ENCODE measurements at places on chromosomes 3 and 15.

DNA sequence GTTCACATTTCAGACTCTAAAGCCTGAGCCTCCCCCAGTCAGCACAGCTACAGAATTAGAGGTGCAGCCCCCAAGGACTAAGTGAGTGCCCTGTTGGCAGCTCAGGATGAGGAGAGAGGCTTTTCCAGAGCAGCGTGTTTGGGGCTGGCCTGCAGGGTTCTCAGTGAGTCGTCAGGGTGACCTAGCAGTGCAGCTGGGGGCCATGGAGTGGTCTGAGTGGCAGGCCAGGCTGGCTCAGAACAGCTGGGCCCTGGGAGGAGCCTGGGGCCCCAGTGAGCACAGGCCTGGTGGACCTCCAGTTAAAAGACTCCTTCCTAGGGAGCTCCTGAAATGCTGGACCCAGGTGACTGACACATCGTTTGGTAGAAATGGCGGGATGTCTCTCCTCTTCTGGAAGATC is 108.3 kb downstream of the SLC49A4 start:
- DNase-seq = no peak

- no peak for DNase-seq
Measured at GRCh38 chr3:98979296-98979695, 77.8 kb upstream of the DCBLD2 start.

DNA sequence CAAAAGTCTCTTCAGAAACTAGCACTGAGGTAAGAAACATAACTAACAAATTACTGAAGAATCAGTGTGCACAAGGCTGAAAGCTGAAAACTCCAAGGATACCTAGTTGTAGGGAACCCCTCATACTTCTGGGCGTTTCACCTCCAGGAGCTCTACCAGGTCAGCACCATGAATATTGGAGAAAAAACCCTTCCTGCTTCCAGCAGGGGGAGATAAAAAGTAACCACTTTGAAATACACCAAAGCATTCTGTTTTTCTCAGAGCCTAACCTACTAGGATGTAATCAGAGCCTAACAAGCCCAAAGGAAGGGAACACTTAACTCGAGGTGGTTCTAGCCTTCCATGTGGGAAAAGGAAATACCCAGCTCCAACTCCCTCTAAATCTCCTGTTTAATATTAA is 175.8 kb upstream of the MME start:
- no peak for DNase-seq

- DNase-seq = no peak
Measured at GRCh38 chr15:45703670-45704328, 69.0 kb downstream of the SQOR start.

DNA sequence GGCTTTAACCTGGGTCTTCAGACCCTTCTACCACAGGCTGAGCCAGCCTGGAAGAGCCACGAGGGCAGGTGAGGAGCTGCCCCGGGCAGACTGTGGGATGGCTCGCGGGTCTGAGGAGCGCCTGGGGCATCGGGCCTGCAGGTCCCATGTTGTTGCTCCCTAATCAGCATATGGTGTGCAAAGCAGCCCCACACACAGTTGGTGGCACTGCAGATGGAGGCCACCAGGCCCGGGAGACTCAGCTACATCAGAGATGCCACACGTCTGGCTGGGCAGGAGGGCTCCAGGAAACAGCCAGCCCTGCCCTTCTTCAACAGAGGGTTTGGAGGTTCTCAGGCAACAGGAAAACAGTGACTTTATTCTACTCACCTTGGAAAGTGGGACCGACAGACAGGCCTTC is 63.9 kb downstream of the XXYLT1 start:
- no peak for DNase-seq
